NCI-H2081 treated with DMSO at 0.1 percent for 48 hours (cell line): ENCODE measurements at places on chromosomes 6 and 20.

DNA sequence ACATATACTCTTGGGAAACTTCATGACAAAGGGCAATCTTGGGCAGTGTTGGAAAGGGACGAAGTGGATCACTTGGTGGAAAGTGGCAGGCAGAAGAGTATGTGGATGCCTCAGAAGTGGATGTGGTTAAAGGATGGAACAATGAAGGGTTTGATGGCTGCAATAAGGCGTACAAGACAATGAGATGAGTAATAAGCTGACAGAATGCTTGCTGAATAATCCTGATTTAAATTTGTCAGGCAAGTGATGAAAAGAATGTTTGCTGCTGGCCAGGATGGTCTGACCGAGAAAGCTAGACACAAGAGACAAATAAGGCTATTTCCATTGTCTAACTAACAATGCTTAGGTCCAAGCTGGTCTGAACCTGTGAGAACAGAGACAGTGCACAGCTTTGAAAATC is 61.6 kb upstream of the CEP85L start:
- DNase-seq: no peak

DNA sequence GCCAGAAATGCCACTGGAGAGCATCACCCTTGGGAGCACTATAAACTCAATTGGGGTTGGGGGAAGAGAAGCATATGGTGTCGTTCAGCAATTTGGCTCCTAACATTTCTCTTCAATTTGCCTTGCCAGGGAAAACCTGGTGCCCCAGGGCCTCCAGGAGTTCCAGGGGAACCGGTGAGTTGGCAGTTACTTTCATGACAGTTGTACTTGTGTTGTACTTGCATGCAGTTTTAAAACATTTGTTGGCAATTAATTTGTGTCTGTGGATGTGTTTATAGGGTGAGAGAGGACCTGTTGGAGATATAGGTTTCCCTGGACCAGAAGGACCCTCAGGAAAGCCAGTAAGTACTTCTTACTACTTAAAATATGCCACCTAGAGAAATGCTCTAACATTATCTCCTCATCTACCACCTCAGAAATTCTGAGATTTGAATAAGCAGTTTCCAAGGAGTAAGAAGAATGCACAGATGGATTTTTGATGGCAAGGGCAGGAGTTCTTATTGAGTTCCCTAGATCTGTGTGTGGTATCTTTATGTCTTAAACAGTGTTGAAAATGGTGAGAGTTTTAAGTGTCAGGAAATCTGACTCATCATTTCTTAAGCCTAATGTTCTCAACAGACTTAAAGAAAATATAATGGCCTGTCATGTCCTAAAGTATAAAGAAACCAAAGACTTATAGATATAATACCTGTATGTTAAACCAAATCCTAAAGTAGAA is 122.5 kb downstream of the COL9A1 start:
- no peak for DNase-seq

DNA sequence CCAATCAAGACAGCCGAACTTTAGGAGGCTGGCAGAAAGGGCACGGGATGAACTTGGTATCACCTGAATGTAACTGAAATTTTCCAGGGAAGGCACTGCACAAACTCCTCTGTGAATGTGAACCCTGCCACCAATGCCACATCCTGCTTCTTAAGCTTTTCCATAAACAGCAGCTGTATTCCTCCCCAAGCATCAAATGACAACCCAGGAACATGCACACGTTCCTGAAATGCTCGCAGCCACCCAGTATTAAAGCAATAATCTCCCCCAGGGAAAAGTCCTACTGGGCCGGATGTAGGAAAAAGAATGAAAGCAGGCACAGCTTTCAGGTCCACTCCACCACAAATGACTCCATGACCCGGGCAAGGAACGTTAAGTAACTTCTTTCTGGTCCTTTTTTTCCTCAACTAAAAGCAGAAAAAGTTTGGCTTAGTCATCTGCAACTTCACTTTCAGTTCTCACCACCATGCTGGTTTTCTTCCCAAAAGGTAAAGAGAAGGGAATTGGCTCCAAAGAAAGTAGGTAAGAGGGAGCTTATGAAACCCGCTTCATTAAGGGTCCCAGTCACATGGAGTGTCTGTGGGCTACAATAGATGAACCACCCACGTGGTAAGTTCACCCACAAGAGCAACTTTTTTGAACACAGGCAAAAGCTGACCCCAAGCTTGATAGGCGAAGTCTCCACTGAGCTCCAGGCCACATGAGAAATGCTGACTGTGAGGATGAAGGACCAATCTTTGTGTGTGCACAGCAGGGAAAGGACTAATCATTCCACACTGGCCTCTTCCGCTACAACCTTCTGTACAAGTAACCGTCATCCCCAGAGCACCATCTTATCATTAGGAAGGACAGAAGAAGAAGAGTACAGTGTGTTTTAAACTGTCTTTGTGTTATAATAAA is 90.1 kb downstream of the HIVEP2 start:
- no peak for DNase-seq

DNA sequence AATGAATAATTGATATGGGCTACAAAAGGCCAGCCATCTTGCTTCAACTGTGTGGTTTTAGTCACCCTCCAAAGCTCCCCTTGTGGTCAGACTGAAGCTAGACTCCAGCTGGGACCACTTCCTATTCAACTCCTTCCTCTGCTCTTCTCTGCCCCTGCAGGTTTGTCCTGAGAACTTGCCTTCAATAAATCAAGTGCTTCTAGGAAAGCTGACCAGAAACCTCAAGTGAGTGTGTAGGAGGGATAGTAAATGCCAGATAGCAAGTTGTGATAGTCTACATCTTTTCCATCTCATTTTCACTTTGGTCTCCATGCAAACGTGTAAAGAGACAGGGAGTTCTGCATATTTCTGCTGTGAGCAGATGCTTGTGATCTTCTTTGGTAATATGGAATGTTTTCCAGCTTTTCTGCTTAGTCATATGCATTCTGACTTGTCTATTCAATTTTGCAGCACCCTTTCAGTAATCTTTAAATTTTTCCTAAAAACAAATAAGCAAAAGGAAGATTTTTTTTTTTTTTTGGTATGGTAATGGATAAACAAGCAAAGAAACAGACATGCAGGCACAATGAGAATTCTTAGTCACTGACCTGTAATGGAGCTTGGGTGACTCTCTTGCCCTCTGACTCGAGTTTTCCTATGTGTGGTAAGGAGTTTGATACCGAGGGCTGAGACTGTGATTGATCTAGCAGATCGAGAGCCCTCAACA is 201.3 kb upstream of the BTBD3 start:
- DNase-seq: no peak

- DNase-seq: no peak
Measured at GRCh38 chr20:53943522-53944291, 126.7 kb downstream of the BCAS1 start.

DNA sequence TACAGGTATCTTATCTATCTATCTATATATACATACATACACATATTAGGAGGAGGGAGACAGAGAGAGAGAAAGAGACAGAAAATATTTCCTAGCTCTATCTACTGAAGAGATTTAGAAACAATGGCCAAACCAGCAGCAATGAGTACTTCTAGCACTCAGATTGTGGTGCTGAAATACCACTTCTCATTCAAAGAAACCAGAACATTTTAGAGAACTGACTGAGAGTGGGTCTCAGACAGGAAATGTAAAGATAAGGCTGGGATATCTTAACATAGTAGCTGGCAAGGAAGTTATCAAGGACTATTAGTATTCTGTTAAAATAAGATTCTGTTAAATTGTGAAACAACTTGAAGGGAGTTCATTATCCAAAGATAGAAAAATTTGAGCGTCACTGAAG is 57.0 kb downstream of the DNAAF9 start:
- DNase-seq: no peak

DNA sequence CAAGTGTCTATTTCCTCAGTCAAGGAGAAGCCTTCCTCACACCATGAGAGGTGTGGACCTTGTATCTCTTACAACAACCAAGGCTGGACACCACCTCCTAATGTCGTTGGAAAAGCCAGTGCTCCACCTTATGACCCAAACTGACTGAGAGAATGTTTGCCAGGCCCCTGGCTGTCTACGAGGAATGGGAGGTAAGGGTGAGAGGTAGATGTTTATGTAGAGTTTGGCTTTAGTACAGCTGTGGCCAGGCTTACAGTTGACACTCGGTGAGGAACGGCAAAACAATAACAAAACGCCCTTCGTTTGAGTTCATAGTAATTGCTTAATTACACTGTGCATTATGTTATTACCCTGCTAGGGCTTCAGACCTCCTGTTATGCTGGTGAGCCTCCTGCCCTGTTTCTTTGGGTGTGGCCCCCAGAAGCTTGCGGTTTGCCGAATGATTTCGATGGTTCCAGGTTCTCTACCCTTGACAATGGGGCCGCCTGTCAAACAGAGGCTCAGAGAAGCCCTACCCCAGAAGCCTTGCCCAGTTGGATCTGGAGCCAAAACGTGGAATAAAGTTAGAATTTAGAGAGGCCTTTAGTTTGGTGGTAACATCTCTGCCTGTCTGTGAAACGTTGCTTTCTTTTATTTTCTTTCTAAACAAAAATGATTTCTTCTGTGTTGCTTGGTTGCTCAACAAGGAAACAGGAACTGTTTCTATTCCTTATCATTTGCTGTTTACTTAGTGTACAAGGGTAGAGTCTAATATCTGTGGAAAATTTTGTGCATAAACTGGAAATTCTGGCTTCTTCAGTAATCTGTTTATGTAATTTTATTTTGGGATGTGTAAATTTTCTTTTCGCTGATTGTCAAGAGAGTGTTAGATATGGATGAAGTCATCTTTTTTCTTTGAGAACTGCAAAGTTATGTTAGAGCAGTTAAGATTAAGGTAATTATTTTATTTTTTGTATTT is 60.4 kb upstream of the FOXQ1 start:
- no peak for DNase-seq

GRCh38 chr20:24149881-24150307 is 161.3 kb upstream of the GGTLC1 start:
- DNase-seq: no peak
